ENCODE measurements at places on chromosomes 1 and 21.

DNA sequence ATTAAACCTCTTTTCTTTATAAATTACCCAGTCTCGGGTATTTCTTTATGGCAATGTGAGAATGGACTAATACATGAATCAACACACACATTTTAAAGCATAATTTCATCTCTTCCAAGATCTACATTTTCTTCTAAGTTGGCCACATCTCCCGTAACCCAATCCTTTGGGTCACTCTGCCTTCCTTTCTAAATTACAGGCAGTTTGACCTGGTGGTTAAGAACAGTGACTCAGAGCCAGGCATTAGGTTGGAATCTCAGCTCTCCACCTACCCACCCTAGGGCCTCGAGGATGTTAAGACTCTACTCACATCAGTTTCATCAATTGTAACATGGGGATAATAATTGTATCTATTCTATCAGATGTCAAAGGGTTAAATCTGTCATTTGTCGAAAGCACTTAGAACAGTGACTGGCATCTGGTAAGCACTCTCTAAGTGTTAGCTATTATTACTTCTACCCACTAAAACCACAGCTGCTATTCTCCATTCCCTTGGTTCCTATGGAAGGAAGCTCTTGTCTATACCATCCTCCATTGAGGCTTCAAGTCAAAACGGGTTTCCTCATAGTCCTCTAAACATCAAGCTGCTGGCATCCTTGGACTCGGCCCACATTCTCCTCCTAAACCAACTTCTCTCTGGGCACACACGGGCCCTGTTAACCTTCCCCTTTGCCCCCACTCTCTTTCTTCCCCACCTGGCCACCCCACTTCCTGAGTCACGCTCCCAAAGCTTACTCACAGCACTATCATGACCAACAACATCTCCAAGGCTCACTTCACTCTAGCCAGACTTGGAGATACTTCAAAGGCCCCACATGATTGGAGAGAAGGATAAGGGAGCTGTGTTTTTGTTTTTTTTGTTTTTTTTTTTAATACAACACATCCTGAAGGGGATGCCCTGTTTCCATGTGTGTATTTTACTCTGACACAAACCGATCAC lies 116.9 kb downstream of the TGFBR3 start:
- no peak for DNase-seq

- no peak for DNase-seq
Observed at GRCh38 chr1:9384751-9385245, 92.1 kb downstream of the SPSB1 start.

- DNase-seq: no peak
Observed at GRCh38 chr1:232283864-232284263, 346.1 kb downstream of the SIPA1L2 start.

GRCh38 chr1:216665406-216665805 lies 57.8 kb downstream of the ESRRG start:
- DNase-seq: no peak

- DNase-seq: no peak
Observed at GRCh38 chr1:246597340-246597739, 31.1 kb downstream of the CNST start.

DNA sequence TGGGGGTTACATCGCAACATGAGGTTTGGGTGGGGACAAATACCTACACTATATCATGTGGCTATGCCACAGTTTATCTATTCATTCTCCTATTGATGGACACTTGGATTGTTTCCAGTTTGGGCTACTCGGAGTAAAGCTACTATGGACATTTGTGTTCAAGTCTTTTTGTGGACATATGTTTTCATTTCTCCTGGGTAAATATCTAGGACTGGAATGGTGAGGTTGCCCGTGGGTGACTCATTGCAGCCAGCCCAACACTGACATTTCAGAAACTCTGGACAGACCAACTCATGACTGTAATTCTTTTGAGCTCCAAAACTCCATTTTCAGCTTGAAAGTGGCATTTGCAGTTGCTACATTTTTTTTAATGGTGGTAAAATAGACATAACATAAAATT lies 82.7 kb downstream of the KAZN start:
- DNase-seq: no peak

Measured in esophagus muscularis mucosa (tissue), 4 donors.